A549 treated with CORT108297 at 1 μM for 4 hours (cell line): ENCODE measurements at places on chromosomes 1 and 21. TPM values are rescaled to one million over a fixed set of nuclear protein-coding genes. Genes with fewer than 3 reads are reported as not detected.

BGLAP gene
- total RNA-seq, result 0.34 to 0.75 TPM (median 0.52 TPM) in 4 of 5 replicates, not detected in the other

CAPZB gene
- 218 to 255 TPM (median 225 TPM) in 5 replicates for total RNA-seq

COL9A2 gene
- 0.09 to 0.39 TPM (median 0.36 TPM) in 5 replicates for total RNA-seq

DNAJC6 gene
- total RNA-seq, result 4.0 to 6.2 TPM (median 5.2 TPM) in 5 replicates

PLA2G2D gene
- total RNA-seq, result 0.13 TPM in 1 of 5 replicates, not detected in the others

FCRLB gene
- 1.3 to 2.1 TPM (median 1.7 TPM) in 5 replicates for total RNA-seq

ZNF593OS gene
- total RNA-seq, result 0.09 to 0.47 TPM in 2 of 5 replicates, not detected in the others

HES3 gene
- total RNA-seq, result not detected in 5 replicates

USP48 gene
- 15.4 to 20.3 TPM (median 18.1 TPM) in 5 replicates for total RNA-seq
